Caudate nucleus (tissue), 63 donors: ENCODE measurements at places on chromosomes 12 and 14.

- no peak for DNase-seq
Observed at GRCh38 chr14:69318901-69319475, 59.0 kb downstream of the GALNT16 start.

GRCh38 chr12:8655421-8655820, 7.2 kb downstream of the MFAP5 start:
- no peak for DNase-seq

DNA sequence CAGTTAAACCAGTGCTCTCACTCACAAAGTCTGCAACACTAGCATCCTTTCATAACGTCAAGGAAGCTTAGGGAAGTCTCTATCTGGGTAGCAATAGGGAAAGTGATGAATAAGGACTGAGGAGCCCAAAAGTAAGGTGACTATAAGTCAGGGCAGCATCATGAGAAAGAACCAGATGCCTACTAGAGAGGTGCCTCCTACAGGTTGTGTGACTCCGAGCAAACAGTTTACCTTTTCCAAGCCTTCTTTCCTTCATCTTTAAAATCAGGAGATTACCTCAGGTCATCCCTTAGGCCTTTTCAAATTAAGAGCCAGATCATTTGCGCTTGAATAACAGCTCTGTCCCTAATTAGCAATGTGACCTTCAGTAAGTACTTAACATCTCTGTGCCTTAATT, 40.2 kb downstream of the RTN1 start:
- no peak for DNase-seq

DNA sequence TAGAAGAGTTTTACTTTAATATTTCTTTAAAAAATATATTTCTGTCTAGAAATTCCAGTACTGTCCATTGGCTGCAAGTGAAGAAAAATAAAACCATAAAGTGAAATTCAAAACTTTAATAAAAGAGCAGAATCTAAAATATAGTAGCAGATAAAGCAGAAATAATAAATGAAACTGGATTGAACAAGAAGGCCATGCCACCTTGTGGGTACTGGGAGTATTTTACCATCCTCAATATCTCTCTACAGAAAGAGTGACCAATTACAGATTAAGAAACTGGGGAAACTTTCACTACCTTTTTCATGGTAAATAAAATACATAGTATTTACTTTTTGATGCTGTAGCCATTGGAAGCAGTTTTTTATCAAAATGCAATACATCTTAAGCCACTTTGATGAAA, 220.5 kb downstream of the BCAT1 start:
- no peak for DNase-seq

DNA sequence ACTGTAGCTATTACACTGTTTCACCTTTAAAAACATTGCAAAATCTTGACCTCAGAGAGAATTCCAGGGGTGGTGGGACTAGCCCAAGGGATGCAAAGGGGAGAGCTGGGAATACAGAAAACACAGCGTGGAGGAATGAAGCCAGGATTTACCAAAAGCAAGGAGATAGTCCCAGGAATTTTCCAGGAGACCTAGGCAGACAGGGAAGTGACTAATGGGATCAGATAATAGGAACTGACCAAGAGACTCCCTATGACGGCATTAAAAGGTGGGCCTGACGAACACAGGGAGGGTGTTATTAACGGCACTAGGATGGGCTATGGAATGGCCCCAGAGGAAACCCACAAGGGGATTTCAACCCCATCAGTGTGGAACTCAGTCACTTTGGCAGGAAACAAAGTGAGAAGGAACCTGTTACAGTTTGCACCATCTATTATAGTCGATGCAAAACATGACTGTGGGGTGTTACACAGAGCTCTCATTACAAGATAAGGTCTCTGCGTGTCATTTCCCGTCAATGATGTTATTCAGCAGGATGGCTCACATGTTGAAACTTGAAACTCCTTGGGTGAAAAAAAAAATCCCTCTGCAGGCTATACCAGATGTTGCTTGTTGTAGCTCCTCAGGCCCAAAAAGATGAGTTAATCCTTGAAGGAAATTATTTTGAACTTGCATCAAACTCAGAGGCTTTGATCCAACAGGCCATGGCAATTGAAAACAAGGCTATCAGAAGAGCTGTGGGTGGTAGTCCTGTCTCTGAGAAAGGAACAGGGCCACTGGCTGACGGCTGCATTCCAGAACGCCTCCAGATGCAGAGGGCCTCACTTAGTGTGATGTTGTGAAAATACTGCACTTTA, 58.7 kb downstream of the DRAM1 start:
- DNase-seq, result no peak

GRCh38 chr12:10082117-10082874, 16.5 kb downstream of the CLEC1A start:
- no peak for DNase-seq

- DNase-seq, result no peak
Observed at GRCh38 chr12:88720231-88720630, 140.0 kb upstream of the KITLG start.

DNA sequence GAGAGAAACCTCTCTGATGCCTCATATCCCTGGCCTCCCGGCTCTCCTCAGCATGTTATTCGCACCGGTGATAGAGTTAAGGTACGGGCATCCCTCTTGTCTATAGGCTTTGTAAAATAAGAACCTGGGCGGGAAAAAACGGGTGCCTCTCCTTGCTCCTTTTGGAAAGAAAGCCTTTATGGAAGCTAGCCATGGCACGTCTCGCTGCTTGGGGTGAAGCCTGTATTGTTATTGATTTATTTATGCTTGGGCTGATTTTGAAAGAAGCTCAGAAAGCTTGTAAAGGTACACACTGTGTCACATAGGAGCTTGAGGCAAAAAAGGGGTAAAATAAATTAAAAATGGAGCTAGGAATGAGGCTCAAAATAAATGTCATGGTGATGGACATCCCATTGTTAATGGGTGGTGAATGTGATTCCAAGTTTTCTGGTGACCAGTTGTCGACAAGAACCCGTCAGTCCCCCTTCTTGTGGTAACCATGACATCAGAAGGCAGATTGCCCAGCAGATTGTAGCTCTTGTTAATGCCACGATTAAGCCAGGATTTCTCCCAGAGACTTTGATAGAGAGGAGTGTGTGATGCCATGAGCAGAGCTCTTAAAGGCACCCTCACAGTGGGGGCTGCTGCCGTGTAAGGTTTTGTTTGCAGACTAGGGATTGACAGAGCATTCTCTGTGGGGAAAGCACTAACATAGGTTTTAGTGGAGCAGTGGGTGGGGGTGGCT, 50.4 kb upstream of the ASPG start:
- DNase-seq, result no peak

GRCh38 chr14:96508900-96509299, 6.7 kb downstream of the PAPOLA start:
- no peak for DNase-seq

DNA sequence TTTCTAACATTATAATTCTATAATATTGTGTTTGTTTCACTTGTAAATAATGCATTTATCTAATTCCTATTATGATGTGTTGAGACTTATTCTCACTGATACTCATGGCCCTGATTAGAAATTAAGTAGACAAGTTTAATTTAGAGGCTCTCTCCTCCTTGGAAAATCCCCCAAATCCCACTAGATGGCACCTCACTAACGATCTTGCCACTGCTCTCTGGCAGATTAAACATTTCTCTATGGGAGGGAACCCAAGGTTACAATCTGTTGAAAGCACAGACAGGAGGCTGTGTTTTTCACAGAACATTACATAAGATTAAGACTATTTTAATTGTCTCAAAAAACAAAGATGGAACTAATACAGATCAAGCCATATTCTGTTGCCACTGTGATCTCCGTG, 318.7 kb downstream of the LRFN5 start:
- DNase-seq, result no peak

DNA sequence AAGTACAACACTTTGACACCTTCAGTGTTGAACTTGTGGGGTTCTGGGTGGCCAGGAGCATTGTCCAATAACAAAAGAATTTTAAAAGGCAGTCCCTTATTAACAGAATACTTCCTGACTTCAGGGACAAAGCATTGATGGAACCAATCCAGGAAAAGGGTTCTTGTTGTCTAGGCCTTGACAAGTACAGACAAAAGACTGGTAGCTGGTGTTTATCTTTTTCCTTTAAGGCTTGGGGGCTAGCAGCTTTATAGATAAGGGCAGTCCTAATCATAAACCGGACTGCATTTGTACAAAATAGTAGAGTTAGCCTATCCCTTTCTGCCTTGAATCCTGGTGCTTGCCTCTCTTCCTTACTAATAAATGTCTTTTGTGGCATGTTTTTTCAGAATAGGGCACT, 27.4 kb downstream of the FAM177A1 start:
- DNase-seq, result no peak

DNA sequence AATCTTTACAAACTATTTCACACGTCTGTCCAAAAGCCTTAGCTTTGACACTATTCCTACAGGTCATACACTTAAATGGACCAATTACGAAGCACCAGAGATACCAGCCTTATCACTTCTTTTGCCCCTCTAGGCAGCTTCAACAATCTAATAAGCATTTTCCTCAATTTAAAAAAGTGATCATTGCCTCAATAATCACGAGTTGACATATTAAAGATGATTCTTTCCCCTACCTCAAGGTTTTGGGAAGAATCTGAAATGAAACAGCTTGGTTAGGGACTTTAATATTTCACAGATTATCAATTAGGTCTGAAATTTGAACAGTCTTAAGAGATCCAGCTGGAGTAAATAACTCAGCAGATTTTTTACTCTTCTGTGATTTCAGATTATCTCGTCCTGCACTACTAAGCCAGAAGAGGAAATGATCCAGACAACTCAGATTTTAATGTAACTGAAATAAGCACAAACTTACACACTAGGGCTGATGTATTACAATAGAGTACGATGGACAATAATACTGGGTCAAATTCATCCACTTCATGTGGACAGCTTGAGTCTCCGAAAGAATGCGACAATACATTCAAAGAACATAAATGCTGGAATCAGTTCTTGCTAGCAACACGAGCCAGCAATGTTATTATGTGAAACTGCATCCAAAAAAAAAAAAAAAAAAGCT, 15.9 kb downstream of the UBE2N start:
- no peak for DNase-seq

- DNase-seq, result no peak
Observed at GRCh38 chr14:52871606-52872005, 79.2 kb downstream of the FERMT2 start.

DNA sequence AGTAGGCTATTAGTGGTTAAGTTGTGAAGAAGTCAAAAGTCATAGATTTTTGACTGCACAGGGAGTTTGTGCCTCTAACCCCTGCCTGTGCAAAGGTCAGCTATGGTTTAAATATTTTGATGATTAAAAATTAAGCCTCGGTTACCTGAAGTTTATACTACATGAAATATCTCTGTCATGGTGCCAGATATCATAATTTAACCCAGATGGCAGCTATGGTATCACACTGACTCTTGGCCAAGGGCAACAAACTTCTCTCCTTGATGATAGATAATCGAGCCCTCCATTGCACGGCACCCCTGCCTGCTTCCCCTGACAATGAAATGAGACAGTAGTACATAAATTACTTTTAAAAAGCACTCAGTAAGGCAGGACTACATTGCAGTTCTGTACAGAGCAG, 80.8 kb downstream of the SLC35F4 start:
- DNase-seq, result no peak

GRCh38 chr14:58944343-58944967, 244.0 kb upstream of the DAAM1 start:
- peak; percentile 75 for DNase-seq

GRCh38 chr14:91866511-91867295, 633 bp downstream of the TC2N start:
- no peak for DNase-seq

DNA sequence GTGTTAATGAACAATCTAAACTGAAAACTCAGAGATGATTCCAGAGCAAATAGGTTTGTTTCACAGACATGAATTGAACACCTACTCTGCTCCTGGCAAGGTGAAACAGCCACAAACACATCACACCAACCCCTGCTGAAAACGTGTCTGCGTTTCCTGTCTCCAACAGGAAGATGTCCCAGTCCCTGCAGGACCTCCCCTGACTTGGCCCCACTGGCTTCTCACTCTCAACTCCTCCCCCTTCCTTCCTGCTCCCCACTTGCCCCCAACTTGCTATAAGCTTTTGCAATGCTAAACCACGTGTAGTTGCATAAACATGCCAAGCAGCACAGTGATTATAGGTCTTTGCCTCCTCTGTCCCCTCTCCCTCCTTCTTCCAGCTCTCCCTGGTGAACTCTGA, 567.6 kb downstream of the BCL11B start:
- no peak for DNase-seq

GRCh38 chr12:110737532-110737931, 5.2 kb downstream of the PPP1CC start:
- no peak for DNase-seq

GRCh38 chr12:118574288-118574687, 197.9 kb downstream of the SUDS3 start:
- no peak for DNase-seq

- DNase-seq, result no peak
Observed at GRCh38 chr12:104566244-104566993, 109.7 kb downstream of the CHST11 start.

- peak; percentile 39 for DNase-seq
Observed at GRCh38 chr12:77324763-77325468, 259.5 kb upstream of the E2F7 start.

GRCh38 chr12:25319233-25319984, 68.7 kb upstream of the KRAS start:
- no peak for DNase-seq

DNA sequence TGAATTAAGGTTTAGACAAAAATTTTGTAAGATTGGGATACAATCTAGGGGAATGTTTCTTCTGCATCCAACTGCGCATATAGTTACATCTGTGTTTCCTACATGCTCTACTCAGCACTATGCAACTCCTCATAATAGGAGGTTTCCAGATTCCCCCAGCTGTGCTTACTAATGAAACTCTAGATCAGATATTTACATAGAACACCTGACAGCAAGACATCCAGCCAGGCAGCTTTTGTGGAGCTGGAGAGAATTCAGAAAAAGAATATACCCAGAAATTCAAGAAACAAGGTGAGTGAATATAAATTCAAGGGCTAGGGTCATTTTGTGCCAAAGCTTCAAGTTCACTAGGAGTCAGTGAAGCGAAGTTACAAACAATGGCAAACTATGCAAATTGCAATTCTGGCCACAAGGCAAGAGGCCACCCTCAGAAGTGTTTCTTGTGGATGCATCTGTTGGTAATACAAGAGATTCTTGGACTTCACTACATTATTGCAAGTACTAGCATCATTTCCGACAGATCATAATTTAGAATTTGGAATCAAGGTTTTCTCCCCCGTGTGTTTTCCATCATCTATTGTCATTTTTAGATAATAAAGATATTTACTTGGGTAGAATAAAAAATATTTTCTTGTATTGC, 341.2 kb upstream of the NAV3 start:
- no peak for DNase-seq

DNA sequence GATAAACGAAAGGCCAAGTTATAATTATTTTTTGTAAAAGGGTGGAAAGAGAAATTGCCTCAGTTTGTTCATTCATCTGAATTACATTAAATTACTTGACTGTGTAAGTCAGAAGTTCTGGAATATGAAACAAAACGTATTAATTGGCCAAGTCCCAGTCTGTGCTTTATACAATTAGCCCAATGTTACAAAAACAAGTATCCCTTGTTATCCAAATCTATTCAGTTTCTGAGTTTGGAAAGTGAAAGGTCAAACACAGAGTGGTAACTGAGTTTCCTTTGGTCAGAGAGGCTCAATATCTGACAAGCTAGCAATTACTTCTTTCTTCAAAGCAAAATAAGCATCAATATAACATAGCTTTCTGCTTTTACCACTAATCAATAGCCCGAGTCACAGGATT, 62.6 kb downstream of the SPPL3 start:
- no peak for DNase-seq
